ENCODE measurements at places on chromosomes 3 and 15.

DNA sequence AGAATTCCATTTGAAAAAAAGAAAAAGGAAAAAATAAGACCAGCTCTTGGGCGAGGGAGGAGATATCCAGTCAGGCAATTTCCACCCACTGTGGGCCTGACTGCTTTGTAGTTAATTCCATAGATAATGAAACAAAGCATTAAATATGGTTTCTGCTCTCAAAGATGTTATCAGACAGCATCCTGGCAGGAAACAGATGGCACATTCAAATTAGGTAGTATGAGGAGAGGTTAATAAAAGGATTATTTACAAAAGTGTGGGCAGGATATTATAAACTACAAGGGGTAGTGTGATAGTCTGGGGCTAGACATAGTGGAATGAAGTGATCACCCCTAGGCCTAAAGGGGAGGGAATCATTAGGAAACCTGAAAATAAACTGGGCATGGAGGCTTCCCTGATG is 193.2 kb downstream of the CLSTN2 start:
- peak; percentile 66 for DNase-seq

DNA sequence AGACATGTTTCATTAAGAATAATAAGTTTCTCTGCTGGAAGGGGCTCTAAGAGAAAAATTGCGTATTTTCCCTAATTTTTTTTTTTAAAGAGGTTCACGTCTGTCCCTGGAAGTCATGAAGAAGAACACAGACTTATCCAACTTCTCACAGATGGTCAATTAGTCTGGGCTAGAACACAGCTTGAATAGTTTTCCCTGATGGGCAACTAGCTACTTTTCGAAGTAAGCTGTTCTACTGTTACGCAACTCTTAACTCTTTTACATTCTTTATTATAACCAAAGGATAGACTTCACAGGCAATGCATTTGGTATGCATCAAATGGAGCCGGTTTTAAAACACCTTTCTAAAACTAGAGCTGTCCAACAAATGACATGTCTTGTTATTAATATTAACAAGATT is 144.2 kb upstream of the TNIK start:
- DNase-seq: no peak

DNA sequence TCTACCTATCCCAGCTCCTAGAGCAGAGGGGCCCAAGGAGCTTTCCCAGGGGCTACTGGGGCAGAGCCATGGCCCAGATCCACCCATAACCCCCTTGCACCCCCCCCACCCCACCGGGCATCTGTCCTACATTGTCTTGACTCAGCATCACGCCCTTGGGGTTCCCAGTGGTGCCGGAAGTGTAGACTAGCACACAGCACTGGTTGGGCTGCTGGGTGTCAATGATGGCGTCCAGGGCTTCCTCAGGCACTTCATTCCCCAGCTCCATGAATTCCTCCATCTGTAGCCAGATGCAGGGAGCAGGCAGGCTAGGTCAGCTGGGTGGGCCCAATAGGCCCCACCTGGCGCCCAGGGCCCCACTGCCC is 33.2 kb downstream of the IDH3A start:
- no peak for DNase-seq

GRCh38 chr3:37144806-37145205 is 29.6 kb downstream of the LRRFIP2 start:
- DNase-seq: no peak

- no peak for DNase-seq
Measured at GRCh38 chr15:49423021-49423420, at the start of gene FGF7. Gene FGF7, plus strand, starts transcription at chr15:49423242. Its CDS starts 1,056 bp downstream, at chr15:49424298.

Data from DMS153 (cell line).